ENCODE measurements at places on chromosomes 6 and 20.

DNA sequence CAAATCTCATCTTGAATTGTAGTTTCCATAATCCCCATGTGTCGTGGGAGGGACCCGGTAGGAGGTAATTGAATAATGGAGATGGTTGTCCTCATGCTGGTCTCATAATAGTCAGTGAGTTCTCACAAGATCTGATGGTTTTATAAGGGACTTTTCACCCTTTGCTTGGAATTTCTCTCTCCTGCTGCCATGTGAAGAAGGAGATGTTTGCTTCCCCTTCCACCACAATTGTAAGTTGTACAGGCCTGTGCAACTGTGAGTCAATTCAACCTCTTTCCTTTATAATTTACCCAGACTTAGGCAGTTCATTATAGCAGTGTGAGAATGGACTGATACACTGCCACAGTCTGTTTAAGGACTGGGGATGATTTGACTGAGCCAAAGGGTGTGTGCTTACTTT, 44.7 kb downstream of the NKAIN2 start:
- no peak for DNase-seq

DNA sequence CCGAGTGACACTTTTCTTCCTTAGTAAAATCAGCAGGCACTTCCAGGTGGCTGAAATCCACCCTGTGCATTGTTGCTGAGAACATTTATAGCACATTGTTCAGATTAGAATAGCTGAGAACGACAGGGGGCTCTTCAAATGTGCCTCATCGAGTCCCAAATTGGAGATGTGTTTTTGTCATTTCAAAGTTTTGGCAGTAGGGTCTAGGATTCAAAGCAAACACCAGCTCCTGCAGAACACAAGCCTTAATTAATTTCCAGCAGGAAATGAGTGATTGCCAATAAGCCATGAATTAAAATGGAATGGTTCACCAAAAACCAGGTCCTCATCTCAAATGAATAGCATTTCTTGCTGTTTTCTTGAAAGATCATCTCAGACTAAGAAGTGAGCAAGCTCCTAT, 171.6 kb downstream of the PLCB1 start:
- no peak for DNase-seq

DNA sequence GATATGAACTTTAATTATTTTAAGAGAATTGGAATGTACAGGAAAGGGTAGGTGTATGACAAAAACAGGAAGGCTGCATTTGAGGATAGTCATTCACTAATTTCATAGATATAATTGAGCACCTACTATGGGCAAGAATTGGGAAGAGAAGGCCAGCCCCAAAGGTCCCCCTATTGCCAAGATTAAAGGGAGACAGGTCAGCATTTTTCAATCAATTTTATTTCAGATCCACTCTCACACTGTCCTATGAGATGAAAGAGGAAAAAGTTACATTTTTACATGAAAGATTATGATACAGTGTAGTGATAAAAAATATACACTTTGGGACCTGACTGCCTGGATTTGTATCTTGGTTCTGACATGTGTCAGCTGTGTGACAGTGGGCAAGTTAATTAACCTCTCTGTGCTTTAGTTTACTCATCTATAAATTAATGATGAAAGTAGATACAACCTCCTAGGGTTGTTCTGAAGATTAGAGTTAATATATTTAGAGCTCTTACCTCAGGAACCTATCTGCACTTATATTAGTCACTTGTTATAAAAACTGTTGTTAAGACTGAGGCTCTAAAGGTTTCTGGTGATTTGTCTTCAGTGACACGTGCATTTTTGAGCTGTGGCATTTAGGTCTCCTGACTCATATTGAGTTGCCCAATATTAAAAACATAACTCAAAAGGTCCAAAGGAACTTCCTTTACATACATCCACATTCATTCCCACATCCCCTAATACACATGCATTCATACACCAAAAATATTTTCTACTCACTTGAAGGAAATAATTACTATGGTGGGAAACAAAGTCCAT, 45.7 kb downstream of the SCGN start:
- DNase-seq = no peak

- no peak for DNase-seq
Measured at GRCh38 chr20:41418031-41418430, 51.4 kb upstream of the EMILIN3 start.

DNA sequence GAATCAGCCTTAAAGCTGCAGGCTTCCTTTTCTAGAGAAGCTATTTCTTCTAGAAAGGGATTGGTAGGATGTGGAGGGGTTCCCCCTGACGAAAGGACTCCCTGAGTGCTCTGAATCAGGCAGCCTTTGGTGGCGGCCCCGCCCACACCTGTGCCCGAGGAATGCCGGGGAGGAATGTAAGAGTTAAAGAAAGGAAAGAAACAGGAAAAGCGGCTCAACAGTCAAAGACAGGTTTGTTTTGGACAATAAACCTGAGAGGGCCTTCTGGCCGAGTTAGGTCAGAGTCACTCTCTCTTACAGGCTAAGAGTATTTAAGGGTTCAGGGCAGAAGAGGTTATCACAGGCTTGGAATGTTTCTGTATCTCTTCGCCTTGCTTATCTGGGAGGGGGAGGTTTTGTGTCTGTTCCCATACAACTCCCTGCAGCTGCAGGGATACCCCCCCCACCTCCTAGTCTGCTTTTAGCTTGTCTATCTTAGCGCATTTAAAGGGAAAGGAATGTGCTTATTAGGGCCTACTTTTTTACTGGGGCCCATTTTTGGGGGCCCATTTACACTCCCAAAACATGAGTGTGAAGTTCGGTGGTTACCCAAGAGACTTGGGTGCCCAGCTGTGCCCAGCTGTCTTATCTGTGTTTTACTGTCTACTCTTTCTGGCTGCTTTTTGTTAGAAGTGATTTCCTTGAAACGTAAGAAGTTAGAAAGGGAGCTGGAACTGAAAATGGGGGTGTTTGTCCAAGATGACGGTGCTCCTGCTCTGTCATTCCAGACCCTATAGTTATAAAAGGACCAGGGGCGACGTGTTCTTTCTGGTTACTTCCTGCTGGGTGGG, 32.8 kb downstream of the DYNLT1 start:
- no peak for DNase-seq

GRCh38 chr20:37380864-37381579, 35.1 kb downstream of the SRC start:
- DNase-seq = no peak

DNA sequence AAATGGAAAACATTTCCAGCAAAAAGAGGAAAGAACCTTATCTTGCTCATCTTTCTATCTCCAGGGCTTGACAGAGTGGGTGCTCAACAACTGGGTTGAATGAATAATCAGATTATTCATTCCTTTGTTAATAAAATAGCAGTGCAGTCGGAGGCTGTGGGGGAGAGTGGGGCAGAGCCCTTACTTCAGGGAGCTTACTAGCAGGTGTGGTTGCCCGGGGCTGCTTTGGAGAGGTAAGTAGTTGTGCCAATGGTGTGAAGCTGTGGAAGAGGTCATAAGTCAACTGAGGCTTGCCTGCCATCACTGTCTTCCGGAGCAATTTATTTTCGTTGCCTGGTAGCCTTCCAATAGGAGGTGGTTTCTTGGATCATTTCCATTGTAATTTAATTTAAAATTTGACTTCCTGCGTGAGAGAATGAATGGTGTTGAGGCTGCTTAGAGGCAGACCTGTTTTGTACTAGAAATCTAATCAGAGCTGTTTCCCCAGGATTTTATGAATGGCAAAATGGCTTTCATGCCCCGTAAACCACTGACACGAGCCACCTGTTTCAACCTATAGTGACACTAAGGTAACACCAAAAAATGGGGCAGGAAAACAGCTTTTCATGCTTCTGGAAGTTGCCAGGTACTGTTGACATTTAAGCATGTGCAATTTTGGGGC, 51.4 kb downstream of the ZDHHC14 start:
- no peak for DNase-seq

GRCh38 chr6:20160541-20161283, 51.6 kb downstream of the MBOAT1 start:
- no peak for DNase-seq

- DNase-seq = no peak
Measured at GRCh38 chr6:139643986-139644385, 269.5 kb upstream of the CITED2 start.

DNA sequence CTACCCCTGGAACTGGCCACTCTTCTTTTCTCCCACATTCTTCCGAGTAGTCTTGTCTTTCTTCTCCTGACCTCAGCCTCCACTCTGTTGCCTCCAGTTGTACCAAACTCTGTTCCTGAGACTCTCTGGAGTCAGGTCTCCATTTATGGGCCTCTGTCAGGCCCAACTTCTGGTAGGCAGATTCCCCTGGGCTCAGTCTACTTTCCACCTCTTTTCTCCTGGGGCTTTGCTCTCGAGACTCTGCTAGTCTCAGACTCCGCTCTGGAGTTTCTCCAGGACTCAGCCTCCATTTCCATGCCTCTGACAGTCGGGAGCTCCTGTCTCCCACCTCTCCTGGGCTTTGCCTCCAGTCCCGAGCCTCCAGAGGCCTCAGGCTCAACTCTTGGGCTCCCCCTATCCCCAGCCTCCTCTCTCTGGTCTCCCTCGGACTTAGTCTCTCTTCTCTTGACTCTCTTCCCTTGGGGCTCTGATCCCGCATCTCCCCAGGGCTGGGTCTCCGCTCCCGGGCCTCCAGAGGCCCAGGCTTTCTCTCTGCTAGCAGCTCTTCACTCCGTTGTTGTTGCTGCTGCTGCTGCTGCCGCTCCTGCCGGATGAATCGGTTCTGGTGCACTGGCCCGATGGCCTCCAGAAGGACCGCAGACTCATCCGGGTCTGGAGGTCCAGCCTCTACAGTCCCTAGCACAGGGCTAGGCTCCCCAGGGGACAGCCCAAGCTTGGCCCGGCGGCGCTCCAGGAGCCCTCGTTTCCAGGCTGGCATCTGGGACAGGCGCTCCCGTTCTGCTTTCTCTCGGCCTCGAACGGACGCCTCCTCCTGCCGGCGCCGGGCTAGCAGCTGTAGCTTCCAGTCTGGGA, 1.1 kb downstream of the PPP1R18 start:
- peak; percentile 40 for DNase-seq

- DNase-seq = no peak
Measured at GRCh38 chr6:11875325-11876109, 96.9 kb upstream of the ADTRP start.
